Activated naive CD4-positive, alpha-beta T cell treated with anti-CD3 and anti-CD28 coated beads for 36 hours (primary cell): ENCODE measurements at places on chromosomes 12 and 14. TPM values are rescaled to one million over a fixed set of nuclear protein-coding genes. Genes with fewer than 3 reads are reported as not detected.

LGR5 gene
- total RNA-seq: not detected

- DNase-seq: no peak
- H3K4me3 ChIP-seq: no peak overlapping the region
- H3K36me3 ChIP-seq: no peaks in the 10 kb centered on the region
- H3K27ac ChIP-seq: no peak overlapping the region
- H3K27me3 ChIP-seq: no peaks in the 10 kb centered on the region
Measured at GRCh38 chr12:29879606-29880308, 96.0 kb upstream of the TMTC1 start.

DNA sequence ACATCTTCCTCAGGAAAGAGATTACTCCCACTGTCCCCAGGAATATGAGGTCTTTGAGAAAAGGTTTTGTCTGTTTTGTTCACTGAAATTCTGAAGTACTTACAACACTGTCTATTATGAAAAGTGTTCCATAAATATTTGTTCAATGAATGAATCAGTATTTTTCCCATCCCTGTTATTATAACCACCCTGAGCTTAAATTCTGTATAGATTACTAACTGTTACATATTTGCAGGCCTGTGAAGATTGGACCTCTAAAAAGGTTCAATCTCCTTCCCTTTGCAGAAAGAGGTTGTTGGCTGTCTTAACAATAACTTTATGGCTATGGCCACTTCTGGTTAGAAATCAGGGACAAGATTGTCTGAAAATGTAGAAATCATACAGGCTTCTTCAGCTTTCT lies 174.5 kb upstream of the NPAS3 start:
- H3K27ac ChIP-seq: no peak overlapping the region
- H3K4me1 ChIP-seq: no peaks in the 10 kb centered on the region
- no peaks in the 10 kb centered on the region for H3K36me3 ChIP-seq

DNA sequence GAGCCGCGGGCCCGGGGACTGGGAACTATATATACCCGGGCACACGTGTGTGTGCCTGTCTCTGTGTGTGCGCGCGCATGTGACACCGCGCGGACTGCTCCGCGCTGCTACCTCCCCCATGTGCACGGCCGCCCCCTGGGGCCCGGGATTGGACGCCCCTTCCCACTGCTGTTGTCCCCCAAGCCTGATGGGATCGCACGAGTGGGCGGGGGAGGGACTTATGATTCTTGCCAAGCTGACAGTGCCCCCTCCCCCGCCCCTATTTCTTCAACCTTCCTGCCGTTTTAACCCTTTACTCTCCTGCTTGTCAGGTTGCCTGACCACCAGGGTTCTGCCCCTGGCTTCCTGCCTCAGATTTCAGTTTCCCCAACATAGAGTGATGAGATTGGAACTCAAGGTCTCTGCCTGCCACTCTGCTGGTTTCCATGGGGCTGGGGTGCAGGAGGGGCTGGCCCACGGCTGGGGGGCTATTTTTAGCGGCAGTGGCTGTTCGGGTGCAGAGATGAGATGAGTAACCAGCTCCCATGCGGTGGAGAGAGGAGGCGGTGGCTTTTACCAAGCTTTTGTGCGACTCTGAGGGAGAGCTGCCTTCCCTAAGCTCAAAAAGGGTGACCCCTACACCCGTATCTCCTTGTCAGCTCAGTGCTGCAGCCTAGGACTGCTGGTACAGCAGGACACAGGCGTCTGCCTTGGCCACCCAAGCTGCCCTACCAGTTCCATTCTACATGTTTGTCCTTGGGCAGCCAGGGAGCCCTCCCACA lies at the start of gene DDN:
DDN (minus strand) TSS at position 5 of the 761 bp plus-strand sequence. CDS start 88 bp downstream, outside the sequence.
- peak; percentile 47 for DNase-seq
- peaks cover 33% of the 10 kb centered on the region for H3K4me1 ChIP-seq
- H3K36me3 ChIP-seq: peaks cover 31% of the 10 kb centered on the region
- peak within 1 kb of the TSS; percentile 61 for H3K4me3 ChIP-seq
- no peak within 1 kb of the TSS for H3K27ac ChIP-seq
- peaks cover 47% of the 10 kb centered on the region for H3K27me3 ChIP-seq

DNA sequence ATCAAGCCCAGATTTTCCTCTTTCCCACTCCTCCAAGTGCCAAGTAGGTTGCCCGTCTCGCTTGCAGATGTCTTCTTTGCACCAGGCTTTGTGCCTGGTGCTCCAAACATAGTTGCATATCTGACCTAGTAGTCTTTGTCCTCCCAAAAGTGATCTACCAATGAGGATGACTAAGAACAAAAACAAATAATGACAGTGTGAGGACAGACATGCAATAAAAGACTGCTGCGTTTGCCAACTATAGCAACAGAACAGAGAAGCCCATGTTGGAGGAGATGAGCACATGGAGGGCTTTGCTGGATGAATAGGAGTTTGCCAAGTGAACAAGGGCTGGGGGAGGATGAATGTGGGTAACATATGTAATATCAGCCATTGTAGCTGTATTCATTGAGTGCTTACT lies 15.6 kb downstream of the DTX1 start:
- DNase-seq: no peak
- no peak overlapping the region for H3K4me3 ChIP-seq
- H3K36me3 ChIP-seq: no peaks in the 10 kb centered on the region

PLCZ1 gene
- not detected for total RNA-seq
